ENCODE measurements at places on chromosomes 13 and 19.

DNA sequence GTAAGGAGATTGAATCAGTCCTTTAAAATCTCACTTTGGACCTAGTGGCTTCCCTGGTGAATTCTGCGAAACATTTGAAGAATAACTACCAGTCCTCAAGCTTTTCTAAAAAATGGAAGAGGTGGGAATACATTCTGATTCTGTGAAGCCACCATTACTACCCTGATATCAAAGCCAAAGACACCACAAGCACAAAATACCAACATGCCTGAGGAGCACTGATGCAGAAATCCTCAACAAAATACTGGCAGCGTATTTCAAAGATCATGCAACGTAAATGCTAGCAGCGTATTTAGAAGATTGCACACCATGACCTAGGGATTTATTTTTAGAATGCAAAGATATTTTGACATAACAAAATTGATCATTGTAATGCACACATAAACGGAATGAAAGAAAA, 14.4 kb downstream of the ATP4B start:
- no peak for DNase-seq

DNA sequence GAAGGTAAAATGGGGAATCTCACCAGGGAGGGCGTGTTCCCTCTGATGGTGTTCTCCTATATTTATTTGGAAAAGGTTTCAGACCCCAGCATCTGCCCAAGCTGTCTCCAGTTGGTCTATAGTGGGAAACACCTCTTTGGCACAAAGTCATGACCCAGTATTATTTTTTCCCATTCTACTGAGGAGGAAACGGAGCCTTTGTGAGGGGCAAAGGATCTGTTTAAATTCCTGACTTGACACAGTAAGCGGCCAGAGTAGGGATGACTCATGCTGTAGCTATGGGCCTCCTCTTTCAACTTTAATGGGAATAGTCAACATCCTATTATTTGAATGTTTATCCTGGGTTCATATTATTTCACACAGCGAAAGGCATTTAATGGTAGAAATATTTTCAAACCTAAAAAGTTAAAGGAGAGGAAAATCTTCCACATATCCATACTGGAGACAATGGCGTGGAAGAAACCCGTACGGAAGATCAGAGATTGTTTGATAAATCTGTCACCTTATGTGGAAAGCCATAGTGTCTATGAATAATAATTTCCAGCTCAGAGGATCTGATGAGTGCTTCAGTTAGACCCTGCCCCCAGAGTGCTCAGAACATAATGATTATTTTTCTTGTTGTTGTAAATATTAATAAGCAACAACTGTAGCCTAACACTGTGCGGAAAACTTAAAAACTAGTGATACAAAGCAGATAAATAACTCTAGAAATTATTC, 126.0 kb downstream of the FOXO1 start:
- DNase-seq: no peak

GRCh38 chr19:56974556-56975207, 134.2 kb upstream of the PEG3 start:
- no peak for DNase-seq

DNA sequence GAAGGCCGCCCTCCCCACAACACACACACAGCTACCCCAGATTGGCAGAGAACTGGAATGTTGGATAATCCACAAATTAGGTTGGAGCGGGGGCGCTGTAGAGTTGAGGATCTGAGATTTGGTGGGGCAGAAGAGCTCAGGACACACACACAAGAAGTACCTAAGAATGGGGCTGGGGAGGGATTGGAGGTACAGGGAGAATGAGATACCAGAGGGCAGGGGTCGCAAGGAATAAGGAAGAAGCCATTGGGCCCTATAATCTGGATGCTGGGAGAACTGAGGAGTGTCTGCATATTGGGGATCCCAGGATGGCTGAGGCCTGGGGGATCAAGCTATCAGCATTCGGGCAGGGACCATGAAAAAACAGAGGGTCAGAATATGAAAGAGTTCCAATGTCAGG, 11.5 kb downstream of the SYT3 start:
- DNase-seq: no peak

GRCh38 chr19:41193430-41194156, 574 bp downstream of the CYP2S1 start:
- no peak for DNase-seq

DNA sequence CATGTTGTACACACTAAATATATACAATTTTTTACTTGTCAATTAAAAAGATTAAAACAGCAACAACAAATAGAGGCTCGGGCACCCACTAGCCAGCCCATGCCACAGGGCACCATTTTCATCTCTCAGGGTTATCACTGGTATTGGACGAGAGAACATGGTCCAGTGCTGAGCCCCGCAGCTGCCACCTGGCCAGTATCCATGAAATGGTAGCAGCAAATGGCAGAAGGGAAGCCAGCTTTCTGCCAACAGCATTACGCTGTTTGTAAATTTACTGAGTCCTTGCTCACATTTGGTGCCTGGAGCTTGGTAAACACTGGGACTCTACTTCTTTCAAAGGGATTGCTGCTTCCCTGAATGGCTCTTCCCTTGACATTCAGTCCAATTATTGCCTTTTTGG, 87.9 kb upstream of the WASF3 start:
- no peak for DNase-seq

All from NCI-H526 (cell line).